ENCODE measurements at places on chromosomes 2 and 18.

DNA sequence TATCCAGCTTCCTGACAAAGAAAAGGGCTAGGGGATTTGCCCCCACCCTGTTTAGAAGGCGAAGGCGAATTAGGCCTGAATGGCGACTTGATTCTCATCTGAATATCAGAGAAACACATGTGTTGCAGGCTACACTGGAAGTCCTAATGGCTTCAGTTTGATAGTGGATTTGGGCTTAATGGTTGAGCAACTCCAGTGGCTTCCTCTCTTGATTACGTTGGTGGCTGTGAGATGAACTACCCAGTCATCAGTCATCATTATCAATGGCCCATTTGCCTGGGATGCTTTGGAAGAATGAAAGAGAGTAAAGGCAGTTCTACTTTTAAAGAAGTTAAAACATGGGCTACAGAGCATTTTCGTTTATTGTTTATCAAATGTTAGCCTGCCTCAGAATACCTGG is 60.9 kb upstream of the IL1R1 start:
- no peak for DNase-seq

GRCh38 chr2:205499006-205499405 is 183.3 kb upstream of the NRP2 start:
- no peak for DNase-seq

- DNase-seq = no peak
These were observed 184.1 kb upstream of the ARL4C start for GRCh38 chr2:234680688-234681619.

GRCh38 chr2:33437297-33437696 is 39.2 kb upstream of the RASGRP3 start:
- DNase-seq = no peak

DNA sequence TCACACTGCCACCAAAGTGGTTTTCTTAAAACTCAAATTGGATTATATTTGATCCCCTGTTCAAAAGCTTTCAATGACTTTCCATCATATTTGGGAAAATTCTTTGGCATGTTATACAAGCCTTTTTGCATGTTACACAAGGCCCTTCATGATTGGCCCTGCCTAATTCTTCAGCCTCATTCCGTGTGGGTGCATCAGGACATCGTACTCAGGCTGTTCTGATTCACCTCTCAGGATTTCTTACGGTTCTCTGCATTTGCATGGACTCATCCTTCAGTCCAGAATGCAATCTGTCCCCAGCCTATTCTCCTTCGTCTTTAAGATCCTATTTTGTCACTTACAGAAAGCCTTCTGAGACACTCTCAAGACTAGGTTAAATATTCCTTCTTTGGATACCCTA is 107.8 kb downstream of the LYPD1 start:
- DNase-seq = no peak

- DNase-seq = peak; percentile 96
These were observed 131.9 kb downstream of the MYO1B start for GRCh38 chr2:191376981-191377629.

GRCh38 chr2:179422037-179422643 is 157.5 kb upstream of the SESTD1 start:
- DNase-seq = peak; percentile 67

DNA sequence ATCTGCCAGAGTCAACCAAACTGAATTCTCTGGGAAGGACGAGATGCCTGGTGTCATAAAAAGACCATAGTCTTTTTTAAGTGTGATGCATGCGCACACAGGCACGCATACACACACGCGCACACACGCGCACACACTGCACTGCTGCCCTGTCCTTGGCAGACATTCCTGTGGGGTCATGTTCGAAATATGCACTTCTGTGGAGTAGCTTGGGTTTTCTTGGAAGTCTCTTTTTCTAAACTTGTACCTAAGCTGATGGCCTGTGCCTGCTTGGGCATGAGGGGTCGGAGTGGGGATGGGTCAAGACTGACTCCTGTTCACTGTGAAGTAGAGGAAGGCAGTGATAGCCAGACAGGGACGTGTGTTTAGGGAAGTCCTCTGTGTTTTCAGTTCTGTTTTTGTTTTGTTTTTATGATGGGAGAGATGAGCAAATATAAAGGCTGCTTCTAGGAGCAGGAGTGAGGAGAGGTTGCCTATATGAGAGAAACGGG is 4.0 kb upstream of the RMC1 start:
- no peak for DNase-seq

DNA sequence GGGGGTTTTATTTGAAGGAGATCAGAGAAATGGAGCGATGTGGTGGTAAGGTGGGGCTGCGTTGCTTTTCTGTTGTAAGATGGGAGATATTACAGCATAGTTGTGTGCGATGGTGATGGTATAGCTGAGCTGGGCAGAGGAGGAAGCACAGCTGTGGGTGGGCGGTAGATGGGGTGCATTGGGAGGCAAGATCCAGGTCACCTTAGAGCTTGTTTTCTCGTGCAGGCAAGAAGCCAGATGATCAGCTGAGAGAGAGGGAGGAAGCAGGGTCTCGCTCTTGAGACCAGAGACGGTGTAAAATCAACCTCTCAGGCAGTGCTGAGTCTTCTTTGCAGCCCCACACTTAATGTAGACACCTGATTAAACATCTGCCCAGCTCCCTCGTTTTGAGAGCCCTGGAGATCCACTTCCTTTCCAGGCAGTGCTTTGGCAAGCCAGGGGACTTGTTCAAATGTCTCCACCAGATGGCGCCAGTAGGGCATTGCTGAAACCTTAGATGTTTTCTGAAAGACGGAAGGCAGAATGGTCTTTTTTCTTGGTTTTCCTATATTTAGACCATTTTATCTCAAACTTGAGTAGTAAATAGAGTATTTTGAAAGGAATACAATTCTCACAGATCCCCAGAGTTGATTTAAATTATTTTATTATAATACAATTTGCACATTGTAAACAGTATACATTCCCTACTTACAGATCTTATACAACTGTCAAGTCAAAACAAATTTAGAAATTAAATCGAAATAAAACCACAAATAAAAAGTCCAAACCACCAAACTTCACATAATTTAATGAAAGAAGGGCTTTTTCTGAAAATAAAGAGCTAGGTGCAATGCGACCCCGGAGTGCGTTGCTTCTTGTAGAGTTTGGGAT is 21.1 kb upstream of the LYPD6B start:
- DNase-seq = peak; percentile 73

- DNase-seq = no peak
These were observed 1.1 kb downstream of the ZNF513 start for GRCh38 chr2:27379383-27379835.

DNA sequence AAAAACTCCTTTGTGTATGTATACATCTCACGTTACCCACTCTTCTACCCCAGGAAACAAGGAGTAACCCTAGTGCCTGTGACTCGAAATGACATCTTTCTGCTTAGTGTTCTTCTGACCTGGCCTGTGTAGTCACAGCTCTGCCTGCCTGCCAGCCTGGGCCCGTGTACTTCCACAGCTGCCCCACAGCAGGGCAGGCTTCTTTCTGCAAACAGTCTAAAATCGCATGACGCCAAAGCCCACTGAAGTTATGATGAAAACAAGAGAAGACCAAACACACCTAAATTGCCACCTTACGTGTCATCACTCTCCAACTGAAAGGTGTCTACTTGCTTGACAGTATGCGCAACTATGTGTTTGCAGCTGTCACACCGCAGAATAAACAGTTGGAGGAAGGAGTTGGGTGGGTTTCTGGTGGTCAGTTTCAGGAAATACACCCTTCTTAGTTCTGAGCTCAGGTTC is 1.5 kb downstream of the GAREM1 start:
- DNase-seq = peak; percentile 75

DNA sequence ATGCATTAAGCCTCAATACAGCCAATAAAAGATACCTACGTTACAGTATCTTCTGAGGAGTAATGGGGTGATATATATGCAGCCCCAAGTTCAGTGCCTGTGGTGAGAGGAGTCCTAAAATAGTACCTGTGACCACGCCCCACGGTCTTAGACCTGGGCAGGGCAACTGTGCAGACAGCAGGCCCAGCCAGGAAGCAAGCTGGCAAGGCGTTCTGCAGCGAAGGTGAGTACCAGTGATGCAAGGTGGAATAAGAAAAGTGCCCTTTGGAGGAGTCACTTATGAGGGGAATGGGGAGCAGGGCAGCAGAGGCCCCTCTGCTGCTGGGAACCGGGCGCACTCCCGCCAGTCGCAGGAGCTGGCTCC is 12.7 kb upstream of the MAP3K2 start:
- no peak for DNase-seq

- DNase-seq = peak; percentile 15
These were observed 436.3 kb downstream of the CBLN2 start for GRCh38 chr18:72107647-72108383.

- no peak for DNase-seq
These were observed 4.9 kb downstream of the QPCT start for GRCh38 chr2:37349231-37349860.

DNA sequence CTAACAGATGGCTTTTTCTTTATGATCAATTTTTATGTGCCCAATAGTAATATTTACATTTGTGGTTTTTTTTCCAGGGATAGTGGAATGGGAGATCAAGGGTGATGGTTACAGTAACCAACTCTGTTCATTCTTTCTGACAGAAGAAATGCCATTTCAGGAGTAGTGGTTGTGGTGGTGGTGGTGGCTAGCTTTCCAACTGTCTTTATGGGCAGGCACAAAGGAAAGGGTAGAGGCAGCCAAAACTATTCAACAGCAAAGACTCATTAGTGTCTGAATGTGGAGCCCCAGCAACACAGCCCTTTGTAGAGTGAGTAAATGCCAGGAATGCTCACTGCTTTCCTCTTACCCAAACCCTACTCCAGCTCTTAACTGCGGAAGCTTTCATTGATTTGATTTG is 227.7 kb downstream of the RND3 start:
- DNase-seq = no peak

DNA sequence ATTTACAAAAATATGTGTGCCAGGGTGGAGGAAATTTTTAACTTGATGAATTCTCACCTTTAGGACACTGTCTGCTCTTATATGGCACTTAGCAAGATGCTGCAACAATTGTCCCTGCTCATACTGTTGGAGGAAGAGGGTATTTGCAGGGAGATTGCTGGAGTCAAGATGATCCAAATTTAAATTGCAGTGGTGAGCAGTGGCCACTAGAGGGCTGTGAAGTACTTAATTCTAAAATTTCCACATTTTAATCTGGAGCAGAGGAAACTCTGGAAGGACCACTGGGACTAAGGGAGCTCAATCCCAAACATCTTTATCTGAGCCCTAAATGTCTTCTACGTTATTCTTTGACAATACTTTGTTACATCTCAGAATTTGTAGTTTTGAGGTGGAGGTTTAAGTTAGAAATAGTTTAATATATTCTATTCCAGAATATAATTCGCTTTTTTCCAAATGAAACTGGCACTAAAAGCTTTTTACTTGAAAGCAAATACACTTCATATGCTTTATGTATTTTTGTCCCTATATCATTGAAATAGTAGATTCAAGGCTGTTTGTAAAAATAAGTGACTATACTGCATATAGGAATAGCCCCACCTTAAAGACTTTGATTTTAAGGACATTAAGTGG is 33.0 kb upstream of the PTH2R start:
- peak; percentile 67 for DNase-seq

DNA sequence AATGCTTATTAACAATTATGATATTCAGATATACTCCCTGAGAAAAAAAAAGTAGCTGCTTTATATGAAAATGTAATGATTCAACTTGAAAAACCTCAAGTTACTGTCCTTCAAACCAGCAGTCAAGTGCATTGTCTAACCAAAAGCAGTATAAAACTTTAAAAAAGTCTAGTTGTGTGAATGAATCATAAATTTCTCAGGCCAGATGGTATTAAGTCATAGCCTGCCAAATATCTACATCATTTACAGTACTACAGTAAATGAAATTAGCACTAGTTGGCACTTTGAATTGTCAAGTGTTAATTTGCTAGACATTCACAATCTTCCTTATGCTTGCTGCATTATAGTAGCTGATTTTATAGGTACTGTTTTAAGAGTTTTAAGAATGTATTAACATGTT is 85.9 kb downstream of the CBLN2 start:
- DNase-seq = no peak

GRCh38 chr2:223008956-223009355 is 43.0 kb upstream of the KCNE4 start:
- DNase-seq = no peak

- peak; percentile 34 for DNase-seq
These were observed 24.3 kb upstream of the STAT1 start for GRCh38 chr2:191038241-191038725.

DNA sequence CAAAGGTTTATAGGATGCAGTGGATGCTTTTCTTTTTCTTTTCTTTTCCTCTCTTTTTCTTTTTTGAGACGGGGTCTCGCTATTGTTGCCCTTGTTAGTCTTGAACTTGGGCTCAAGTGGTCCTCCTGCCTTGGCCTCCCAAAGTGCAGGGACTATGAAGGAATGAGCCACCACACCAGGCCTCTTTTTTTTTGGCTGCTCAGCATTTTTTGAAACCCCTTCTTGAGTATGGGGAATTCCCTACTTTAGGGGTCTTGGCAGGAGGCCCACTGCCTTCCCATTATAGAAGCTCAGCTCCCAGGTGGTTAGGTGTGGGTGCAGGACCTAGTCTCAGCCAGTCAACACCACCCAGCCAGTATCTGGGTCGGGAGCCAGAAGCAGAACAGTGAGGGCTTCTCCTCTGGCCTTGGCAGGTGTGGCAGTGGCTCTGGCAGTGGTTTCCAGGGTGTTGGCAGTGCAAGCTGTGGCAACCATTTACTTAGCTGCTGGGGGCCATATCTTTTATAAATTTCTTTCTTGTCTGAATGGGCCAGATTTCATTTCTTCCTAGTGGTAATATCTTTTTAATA is 51.4 kb upstream of the ACYP2 start:
- DNase-seq = no peak

GRCh38 chr2:158544998-158545397 is 88.2 kb downstream of the PKP4 start:
- no peak for DNase-seq

DNA sequence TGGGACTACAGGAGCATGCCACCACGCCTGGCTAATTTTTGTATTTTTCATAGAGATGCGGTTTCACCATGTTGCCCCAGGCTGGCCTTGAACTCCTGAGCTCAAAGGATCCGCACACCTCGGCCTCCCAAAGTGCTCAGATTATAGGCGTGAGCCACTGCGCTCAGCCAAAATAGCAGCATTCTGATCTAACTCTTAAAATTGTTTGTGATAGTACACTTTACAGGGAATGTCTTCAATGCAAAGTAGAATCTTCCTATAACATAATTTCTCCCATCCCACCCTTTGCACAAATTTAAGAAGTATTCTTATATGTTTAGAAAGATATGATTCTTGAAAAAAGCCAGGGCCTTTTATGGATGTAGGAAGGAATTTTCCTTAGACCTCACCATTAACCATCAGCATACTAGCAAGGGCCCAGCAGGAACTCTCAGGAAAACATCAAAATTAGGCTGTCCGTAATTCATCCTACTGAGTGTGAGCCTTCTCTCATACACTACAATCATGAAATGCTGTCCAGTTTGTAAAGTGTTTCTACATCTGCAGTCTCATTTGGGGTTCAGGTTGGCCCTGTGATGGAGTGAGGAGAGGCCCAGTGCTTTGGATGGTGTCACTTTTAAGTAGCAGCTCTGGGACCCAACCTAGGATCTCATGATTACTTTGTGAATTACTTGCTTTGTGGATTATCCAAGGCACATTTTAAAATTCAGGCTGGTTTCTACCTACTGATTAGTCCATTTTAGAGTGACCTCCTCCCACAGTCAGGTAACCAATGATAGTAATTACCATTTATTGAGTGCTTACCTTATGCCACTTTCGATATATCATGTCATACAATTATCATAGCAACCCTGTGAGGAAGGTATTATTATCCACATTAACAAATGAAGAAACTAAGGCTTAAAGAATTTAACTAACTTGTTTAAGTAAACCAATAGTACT is 37.5 kb upstream of the DLX1 start:
- DNase-seq = no peak

- DNase-seq = no peak
These were observed 49.2 kb downstream of the MYOM1 start for GRCh38 chr18:3170441-3171161.
